ENCODE measurements at places on chromosomes 11 and 22.

DNA sequence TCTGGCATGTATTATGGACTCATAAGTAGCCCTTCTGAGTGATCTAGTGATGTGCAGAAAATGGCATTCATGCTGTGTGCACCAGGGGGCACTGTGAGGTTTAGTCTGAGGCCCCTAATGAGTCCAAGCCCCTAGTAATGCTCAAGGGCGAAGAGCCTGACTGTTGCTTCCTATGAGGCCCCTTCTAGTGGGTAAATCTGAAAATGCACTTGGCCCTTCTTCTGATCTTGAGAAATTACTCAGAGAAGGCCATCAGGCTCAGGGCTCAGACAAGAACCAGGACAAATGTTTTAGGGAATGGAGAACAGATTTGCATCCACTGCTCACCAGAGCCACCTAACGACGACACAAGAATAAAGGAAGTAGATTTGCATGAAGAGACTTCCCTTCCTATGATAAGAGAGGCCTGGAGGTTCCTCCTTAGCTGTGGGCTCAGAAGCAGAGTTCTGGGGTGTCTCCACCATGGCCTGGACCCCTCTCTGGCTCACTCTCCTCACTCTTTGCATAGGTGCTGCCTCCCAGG is 75.8 kb downstream of the GGTLC2 start:
- DNase-seq, result no peak

GRCh38 chr22:49512487-49513165 is 315.0 kb downstream of the BRD1 start:
- no peak for DNase-seq

DNA sequence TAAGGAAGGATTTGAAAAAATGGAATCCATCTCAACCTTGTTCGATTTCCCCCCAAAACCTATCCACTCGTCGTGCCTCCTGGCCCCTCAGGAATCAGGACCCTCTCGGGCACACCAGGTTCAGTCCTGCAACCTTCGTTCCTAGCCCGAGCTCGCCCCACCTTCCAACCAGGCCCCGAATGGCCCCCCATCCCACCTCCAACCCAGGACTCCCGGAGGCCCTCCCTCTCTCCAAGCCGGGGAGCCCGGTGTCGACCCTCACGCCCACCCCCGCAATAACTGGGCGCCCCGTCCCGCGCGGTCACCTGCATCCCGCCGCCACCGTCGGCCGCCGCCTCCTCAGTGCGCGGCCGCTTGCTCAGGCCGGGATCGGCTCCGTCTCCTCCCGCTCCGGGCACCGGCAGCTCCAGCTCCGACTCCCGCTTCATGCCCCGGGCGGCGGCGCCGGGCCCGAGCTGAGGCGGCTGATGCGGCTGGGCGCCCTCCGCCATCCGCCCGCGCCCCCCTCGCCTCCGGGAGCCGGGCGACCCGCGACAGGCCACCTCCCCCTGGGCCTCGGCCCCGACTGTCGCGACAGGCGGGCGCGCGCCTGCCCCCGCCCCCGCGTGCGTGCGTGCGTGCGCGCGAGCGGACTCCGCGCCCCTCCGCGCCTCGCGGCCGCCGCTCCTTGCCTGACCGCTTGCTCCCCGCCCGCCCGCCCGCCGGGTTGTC is 534 bp downstream of the RBFOX2 start:
- DNase-seq, result no peak

DNA sequence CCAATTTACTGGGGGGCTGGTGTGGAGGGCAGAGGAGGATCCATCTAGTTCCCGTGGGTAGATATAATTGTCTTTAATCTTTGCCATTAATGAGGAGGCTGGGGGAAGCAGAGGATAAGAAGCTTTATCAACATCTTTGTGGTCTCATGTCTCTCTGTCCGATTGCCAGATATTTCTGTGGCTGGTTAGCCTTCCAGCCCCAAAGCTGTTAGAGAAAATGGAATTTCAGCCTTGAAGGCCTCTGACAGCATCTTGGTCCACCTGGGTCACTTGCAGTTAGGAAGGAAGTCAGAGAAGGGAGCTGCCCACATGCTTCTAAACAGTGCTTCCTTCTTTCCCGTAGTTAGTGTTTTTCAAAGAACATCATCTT is 56.9 kb downstream of the ABTB2 start:
- peak; percentile 69 for DNase-seq

DNA sequence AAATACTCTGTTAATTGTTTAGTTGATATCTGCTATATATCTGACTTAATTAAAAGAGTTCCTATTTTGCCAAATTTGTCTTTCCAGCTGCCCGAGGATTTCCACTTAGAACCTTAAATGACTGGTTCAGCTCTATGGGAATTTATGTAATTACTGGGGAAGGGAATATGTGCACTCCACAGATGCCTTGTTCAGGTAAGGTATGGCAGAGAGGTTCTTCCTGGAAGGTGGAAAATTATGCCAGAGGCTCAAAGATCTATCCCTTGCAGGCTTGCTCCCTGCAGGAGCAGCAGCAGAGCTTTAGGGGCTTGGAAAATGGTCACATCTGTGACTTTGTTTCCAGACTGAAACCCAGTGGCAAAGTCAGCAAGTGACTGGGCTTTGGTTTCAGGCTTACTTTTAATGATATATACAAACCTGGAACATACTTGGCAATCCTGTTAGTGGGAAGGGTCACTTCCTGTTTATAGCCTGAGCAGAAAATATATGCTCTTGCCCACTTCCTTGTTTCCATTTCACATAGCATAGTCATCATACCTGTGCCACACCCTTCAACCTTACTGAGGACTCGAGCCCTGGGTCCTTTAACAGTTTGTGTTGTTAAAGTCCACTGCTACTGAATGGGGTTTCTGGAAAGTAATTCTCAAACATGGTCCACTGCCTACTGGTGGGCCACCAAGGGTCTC is 23.7 kb downstream of the WBP2NL start:
- no peak for DNase-seq

DNA sequence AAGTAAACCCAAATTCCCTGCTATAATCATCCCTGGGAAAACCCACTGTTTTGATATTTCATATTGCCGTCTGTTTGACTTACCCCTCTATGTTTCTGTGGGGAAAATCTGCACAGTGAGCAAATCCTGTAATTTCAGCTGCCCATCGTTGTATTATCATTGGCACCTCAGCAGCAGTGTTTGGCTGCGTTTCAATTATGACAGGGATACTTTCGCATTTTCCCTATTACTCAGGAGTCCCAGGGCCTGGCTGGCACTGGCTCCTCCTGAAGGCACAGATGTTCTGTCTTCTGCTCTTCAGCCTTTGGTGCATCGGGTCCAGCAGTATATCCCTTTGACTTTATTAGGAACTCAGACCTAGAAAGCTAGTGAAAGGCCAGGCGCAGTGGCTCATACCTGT is 12.2 kb upstream of the MMP12 start:
- peak; percentile 21 for DNase-seq

- DNase-seq, result no peak
Measured at GRCh38 chr11:21928847-21929246, 264.0 kb upstream of the ANO5 start.

DNA sequence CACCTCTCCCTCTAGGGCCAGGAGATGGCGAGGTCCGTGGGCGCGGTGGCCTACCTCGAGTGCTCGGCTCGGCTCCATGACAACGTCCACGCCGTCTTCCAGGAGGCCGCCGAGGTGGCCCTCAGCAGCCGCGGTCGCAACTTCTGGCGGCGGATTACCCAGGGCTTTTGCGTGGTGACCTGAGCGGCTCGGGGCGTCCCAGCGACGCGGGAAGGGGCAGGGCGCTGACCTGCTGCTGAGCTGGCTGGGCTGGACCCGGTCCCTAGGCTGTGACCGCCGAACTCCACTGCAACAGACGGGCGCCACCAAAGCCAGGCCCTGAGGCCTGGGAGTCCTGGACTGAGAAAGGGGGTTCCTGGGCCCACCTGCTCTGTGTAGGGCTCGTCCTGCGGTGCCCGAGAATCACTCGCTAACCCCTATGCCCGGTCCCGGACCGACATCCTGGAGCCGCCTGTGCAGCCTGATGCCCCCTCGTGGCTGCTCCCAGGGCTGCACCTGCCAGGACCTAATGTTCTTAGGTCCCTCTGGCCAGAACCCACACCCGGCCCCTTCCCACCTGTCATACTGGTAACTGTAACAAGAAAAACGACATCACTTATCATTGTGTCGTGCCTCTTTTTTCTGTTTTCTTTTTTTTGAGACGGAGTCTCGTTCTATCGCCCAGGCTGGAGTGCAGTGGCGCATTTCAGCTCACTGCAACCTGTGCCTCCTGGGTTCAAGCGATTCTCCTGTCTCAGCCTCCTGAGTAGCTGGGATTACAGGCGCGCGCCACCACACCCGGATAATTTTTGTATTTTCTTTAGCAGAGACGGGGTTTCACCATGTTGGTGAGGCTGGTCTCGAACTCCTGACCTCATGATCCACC is 15.0 kb downstream of the RHOD start:
- peak; percentile 32 for DNase-seq

DNA sequence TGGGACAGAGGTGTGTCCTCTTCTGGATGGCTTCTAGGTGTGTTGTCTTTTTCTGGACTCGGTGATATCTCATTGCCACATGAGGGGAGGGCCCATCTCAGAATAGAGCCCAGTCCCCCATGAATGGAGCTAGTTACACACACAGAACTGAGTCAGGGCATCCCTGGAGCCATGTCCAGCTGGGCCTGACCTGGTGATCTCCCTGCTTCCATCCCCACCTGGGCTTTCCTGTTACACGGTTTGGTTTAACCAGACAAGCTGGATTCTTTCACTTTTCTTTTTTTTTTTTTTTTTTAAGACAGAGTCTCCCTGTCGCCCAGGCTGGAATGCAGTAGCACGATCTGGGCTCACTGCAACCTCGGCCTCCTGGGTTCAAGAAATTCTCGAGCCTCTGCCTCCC is 6.1 kb upstream of the A4GALT start:
- DNase-seq, result no peak

- no peak for DNase-seq
Measured at GRCh38 chr22:30001459-30001858, 78.8 kb upstream of the HORMAD2 start.

GRCh38 chr11:128626913-128627665 is 39.7 kb upstream of the ETS1 start:
- DNase-seq, result no peak

DNA sequence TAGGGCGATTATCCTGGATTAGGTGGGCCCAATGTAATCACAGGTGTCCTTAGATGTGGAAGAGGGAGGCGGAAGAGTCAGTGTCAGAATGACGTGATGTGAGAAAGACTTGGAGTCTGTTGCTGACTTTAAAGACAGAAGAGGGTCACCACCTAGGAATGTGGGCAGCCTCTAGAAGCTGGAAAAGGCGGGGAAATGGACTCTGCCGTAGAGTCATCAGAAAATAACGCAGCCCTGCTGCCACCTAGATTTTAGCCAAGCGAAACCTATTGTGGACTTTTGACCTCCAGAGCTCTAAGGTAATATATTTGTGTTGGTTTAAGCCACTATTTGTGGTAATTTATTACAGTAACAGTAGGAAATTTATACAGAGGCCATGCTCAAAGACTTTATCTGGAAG is 4.8 kb downstream of the DDX10 start:
- peak; percentile 31 for DNase-seq

DNA sequence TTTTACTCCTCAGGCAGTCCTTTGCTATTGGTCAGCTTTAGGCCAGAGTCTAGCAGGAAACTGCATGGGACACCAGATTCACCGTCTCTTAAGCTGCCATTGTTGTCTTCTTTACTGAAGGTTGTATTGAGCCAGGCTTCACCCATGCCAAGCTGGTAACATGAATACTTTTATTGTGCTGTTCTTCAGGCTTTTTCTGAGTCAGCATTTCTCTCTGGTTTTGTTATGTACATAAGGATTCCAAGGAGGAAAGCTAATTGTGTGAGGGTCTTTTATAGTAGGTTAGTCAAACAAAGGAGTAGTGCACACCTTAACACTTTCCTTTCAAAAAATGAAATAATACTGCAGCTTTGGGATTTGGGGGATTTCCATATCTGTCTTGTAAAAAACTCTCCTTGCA is 252.8 kb downstream of the JRKL start:
- no peak for DNase-seq

DNA sequence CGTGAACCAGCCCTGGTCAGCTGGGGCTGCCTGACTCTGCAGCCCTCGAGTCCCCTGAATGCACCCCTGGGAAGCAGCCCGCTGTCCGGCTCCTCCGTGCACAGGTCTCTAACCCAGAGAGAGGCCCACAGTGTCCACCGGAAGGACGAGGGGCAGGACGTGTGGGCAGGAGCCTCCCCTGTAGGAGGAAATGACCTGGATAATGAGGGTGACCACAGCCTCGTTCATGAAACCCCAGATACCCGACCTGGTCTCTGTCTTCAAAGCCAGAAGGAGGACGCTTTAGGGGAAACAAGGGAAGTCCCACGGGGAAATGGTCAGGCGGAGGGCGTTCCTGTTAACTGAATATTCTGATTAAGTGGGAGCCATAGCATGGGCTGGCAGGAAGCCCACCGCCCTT is 23.3 kb downstream of the LIF start:
- DNase-seq, result no peak

- peak; percentile 16 for DNase-seq
Measured at GRCh38 chr22:28019881-28020861, 101.1 kb upstream of the PITPNB start.
